CD4-positive, alpha-beta T cell treated with Interleukin-10 for 1 hour (primary cell): ENCODE measurements at places on chromosomes 11 and 22.

DNA sequence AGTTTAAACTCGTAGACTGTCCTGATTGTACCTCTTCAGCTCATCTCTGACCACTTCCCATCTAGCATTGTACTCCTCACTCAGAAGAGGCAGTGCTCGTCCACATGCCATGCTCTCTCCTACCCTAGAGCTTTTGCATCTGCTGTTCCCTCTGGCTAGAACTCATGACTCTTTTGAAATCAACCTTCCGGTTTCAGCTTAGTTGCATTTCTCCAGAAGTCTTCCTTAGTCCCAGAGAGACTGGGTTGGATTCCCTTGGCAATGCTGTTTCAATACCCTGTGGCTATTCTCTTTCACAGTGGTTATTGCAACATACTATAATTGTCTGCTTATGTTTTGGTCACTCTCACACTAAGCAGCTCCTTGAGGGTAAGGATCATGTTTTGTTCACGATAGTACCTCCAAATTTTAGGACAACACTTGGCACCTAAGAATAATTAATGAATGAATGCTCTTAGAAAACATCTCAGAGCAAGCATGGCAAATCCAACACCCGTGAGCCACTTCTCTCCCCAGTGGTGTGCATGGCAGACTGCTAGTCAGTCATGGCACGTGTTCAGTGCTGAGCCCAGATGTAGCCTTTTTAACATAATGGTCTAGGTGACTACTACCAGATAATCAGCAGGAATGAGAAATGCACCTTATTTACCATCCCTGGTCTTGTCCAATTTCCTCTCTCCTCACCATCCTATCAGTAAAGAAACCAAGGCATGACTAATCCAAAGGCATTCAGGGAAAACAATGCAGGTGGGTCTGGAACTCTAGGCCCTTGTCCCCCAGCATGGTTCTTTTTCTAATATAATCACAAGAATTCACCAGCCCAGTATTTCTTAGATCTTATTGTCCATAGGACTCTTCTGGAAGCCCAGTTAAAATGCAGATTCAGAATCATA, 14.5 kb downstream of the SEPTIN3 start:
- DNase-seq, result no peak

GRCh38 chr22:31561970-31562369, 65.6 kb downstream of the SFI1 start:
- no peak for DNase-seq

DNA sequence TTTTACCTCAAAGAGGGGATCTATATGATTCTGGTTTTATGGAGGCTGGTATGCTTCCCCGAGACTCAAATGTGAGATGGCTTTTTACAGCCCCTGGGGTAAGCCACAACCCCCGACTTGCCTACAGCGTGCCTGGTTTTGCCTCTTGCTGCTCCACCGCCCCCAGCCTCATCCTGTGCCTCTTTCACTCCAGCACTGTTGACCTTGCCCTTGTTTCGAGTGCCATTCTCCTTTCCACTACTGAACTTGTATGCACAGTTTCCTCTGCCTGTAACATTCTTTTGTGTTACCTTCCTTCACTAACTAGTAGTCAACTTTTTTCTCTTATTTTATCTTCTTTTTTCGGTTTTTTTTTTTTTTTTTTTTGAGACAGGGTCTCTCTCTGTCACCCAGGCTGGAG, 219.0 kb upstream of the ZBED5 start:
- DNase-seq, result no peak

DNA sequence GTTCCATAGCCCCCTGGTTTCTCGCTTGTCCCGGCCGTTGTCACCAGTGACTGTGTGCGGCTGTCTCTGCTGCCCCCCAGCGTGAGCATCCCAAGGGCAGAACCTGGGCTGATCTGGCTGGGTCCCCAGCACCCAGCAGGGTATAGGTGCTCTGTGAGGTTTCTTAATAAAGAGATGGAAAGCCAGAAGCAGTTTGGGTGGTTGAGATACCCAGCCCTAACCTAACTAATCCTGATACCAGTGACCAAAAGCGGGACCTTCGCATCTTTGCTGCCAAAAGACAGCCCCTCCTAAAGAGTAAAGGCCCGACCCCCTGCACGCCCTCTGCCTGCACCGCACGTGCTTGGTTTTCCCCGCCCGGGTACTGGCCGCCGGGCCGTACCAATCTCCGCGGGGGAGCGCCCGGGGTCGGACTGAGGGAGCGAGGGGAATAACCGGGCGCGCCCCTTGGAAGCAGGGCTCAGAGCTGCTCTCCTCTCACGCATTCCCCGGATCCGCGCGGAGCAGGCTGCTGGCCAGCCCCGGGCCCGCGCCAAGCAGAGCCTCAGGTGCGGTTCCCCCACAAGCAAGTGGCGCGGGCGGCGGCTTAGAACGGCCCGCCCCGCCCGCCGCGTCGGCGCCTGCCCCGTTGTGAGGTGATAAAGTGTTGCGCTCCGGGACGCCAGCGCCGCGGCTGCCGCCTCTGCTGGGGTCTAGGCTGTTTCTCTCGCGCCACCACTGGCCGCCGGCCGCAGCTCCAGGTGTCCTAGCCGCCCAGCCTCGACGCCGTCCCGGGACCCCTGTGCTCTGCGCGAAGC, at the start of gene DGAT2:
Gene DGAT2, plus strand, starts transcription at position 667 of the 797 bp plus-strand sequence. CDS start 214 bp downstream, outside the sequence.
- peak; percentile 76 for DNase-seq

- no peak for DNase-seq
Observed at GRCh38 chr11:34302046-34302921, 55.5 kb downstream of the ABTB2 start.

DNA sequence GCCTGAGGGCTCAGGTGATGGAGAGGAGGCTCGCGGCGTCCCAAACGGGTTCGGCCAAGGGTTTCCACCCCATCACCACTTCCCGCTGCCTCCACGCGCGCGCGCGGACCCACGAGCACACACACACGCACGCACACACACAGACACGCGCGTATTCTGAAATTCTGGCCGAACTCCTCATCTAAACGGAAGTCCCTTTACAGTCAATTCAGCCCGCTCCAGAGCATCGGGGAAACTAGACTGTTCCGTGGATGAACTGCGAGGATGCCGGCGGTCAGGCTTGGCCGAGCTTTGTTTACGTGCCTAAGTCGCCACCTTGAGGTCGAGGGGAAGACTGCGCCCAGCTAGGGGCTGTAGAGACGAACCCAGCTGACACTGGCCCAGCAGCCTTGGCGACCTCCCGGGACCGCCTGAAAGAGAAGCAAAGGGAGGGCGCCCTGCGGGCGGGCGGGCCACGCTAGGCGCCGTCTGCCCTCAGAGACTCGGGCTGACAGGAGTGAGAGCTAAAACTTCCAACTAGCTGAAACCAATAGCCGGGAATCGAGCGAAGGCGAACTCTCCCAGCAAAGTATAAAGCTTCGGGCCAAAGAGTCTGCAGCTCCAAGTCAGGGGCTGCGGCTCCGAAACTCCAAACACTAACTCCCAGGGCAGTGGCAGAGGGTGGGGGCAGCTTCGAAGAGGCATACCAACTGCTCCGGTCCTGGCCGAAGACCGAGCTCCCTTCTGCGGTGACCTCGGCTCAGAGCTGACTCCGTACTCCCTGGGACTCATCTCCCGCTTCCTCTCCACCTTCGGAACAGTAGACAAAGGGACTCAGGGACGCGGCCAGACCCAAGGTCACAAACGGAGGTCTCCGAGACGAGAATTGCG, 124.7 kb upstream of the C11orf58 start:
- peak; percentile 55 for DNase-seq

- no peak for DNase-seq
Observed at GRCh38 chr11:122277493-122277892, 161.5 kb upstream of the BLID start.

DNA sequence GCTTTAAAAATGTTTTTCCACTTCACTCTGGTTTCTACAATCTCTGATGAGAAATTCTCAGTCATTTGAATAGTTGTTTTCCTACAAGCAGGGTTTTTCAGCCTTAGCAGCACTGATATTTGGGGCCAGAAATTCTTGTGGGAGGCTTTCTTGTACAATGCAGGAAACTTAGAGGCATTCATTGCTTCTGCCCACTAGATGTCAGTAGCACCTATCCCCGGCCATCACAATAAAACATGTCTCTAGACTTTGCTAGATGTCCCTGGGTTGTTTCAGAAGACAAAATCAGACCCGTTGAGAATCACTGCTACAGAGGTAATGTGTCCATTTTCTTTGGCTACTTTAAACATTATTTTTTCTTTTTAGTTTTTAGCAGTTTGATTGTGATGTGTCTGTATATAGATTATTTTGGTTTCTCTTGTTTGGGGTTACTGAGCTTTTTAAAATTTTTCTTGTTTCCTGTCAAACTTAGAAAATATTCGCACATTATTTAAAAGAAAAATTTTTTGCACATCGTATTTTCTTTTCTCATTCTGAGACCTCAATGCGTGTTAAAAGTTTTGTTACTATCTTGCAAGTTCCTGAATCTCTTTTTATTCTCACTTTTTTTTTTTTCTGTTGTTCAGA, 60.8 kb upstream of the CCDC179 start:
- peak; percentile 7 for DNase-seq

- DNase-seq, result no peak
Observed at GRCh38 chr11:134464981-134465730, 53.1 kb upstream of the B3GAT1 start.

DNA sequence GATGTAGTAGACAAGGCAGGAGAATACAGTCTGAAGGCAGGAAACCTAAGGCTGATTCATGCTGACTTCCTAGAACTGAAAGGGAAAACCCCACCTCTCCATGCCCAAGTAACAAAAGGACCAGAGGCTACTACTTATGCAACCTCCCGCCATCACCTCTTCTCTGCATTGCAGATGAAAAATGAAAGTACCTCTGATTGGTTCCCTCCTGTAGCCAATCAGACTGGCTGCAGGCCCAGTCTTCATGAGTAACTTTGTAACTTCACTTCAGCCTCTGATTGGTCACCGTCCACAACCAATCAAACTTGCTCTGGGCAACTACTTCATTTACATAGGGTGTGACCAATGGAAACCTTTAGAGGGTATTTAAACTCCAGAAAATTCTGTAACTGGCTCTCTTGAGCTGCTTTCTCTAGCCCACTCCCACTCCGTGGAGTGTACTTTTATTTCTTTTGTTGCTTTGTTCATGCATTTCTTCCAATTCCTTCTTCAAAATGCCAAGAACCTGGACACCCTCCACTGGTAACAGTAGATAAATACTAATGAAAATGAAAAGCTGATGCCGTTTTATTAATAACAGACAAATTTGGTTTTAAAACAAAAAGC, 5.2 kb upstream of the MAP6 start:
- no peak for DNase-seq

DNA sequence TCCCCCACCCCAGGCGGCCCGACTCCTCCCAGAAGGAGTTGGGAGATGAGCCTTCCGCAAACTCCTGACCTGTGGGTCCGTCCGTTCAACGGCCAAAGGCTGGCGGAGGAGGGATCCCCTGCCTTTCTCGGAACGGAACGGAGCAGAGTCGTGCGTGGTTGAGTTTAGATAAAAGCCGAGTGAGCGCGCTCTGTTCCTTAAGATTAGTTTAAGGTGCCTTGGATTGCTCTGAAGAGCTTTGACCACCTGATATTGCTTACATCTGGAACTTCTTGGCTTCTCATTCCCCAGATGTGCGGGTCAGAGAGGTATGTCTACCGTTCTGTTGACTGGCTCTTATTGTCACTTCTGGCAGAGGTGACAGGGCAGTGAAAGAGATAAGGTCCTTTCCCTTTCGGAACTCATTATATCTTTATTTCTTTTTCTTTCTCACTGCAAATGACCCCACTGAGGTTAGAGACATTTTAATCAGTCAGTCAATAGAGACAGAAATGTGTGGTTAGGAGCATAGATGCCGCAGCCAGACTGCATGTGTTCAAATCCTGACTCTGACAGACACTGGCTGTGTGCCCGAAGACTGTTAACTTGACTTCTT, at the start of gene TRIM6:
Gene TRIM6, plus strand, starts transcription at position 31 of the 595 bp plus-strand sequence. Its CDS starts 261 bp downstream, at position 292.
- no peak for DNase-seq

DNA sequence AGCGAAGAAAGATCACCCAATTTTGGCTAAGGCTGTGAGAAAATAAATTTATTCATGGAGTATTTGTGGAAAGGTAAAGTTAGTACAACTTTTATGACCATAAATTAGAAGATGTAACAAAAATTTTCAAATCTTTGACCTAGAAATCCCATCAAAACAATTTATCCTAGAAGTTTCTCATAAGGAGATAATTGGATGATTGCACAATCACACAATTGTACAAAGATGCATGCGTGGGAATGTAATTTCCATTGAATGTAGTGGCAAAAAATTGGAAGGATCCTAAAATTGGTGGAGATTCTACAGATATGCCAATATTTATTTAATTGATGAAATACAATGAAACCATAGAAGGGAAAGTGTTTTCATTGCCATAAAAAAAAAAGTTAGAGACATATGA, 11.6 kb downstream of the SRPRA start:
- DNase-seq, result no peak

DNA sequence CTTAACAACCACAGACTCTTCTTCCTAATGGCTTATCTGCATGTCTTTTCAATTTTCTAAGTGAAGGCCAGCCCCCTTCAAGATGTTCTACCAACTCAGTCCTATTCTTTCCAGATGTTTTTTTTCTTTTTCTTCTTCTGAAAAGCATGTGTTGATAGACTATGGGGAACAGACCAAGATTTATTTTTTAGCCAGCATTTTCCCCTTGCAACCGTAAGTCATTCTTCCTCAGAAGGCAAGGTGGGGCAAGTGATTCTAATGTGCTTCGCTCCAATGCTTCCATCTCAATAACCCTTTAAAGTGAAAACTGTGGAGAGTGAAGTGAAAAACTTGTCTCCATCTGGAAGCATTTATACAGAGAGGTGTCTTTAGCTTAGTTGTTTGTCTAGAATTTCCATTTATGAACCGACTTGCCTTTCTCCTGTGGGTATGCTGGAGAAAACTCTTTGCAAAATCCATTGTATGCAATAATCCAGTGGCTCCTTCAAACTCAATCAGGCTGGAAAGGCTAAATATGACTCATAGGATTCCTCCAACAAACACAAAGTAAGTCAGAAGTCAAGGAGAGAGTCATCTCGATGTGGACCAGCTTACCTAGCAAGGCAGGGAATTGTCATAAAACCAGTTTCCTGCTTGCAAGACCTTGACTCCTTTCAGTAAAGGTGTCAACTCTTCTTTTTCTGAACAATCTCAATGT, 83.7 kb downstream of the MAML2 start:
- DNase-seq, result peak; percentile 21

- no peak for DNase-seq
Observed at GRCh38 chr11:128614026-128614425, 26.7 kb upstream of the ETS1 start.

- no peak for DNase-seq
Observed at GRCh38 chr11:34114471-34114870, 9.0 kb downstream of the NAT10 start.

DNA sequence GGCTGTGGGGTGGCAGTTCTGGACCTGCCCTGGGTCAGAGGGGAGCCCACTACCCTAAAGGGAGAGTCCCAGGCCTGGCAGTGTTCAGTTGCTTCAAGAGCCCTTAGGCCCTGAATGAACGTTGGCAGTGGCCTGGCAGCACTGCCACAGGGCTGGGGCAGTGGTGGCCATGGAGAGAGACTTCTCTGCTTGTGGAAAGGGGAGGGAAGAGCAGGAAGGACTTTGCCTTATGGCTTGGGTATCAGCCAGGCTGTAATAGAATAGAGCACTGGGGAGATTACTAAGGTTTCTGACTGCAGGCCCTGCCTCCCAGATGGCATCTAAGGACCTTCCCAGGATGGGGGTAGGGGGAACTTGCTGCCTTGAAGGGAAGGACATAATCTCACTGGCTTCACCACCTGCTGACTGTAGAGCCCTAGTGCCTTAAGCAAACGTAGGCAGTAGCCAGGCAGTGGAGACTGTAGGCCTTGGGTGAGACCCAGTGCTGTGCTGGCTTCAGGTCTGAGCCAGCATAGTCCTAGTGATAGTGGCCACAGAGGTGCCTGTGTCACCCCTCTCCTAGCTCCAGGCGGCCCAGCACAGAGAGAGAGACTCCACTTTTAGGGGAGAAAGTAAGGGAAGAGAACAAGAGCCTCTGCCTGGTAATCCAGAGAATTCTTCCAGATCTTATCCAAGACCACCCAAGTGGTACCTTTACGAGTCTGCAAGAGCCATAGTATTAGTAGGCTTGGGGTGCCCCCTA, 27.6 kb downstream of the PLA2G6 start:
- no peak for DNase-seq

- DNase-seq, result no peak
Observed at GRCh38 chr22:41888627-41889200, 26.2 kb downstream of the SHISA8 start.
